Fibroblast of skin of left biceps (primary cell): ENCODE measurements at places on chromosomes 5 and 9.

DNA sequence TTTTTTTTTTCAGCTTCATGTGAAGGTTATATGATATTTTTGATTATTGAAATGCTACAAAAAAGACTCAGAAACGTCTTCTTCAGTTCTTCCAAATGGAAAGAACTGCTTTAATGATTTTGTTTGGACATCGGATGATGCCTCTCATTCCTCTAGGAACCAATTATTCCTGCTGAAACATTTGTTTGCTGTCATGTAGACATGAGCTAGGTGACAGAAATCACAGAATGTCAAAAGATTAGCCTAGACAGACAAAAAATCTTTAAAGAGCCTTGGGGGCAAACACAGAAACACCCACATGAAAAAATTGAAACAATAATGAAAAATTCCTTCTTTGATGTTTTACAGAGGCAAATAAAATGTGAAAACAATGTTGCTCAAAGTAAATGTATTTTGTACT is 244.2 kb upstream of the EDIL3 start:
- DNase-seq: no peak

DNA sequence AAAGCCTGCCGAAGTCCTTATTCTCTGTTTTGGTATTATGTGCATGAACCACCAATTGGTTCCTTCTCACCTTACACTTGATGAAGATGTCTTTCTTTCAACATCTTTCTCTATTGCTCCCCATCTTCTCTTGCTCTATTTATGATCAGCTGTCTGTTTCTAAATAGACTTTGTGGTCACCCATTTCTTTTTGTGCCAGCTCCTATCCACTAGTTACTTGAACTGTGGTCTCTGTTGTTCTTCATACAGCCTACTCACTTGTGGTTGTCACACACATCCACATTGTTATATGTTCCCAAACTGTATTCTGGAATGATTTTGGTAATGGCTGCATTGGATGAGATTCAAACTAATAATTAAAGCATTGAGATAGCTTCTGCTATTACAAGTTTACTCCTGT is 11.4 kb downstream of the VCAN start:
- DNase-seq: no peak

GRCh38 chr9:115884846-115885245 is 268.7 kb upstream of the PAPPA start:
- DNase-seq: no peak

GRCh38 chr9:87836951-87837705 is 45.5 kb upstream of the SPATA31E1 start:
- DNase-seq: no peak

DNA sequence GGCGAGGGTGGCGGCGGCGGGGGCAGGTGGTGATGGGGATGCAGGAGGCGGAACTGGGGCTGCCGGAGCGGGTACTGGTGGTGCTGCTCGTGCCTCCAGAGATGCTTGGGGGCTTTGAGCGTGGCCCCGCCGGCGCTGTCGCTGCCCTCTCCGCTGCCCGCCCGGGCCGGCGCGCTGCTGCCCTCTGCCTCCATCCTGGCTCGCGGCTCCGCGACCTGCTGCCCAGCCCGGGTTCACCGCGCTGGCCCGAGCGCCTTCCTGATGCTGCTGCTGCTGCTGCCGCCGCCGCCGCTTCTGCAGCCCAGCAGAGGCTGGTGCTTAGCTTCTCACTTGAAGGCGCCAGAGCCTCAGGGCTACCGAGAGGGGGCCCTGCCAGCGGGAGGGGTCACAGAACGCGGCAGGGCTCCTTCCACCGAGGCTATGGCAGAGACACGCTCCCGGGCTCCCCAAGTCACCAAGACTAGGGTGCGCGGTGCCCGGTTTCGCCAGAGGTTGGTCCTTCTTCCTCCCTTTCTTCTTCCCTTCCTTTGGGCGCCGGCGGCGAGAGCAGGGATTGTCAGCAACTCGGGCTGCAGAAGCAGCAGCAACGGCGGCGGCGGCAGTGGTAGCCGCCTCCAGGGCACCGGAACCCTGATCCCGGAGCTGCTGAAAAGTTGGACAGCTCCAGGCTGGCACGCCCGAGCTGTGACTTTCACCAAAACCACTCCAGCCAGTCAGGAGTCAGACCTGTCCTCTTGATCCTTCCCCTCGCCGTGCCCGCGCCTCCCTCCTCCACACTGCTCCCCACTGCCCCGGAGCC is at the start of gene PDE4D:
Gene PDE4D, minus strand, starts transcription at position 298 of the 799 bp plus-strand sequence.
- peak; percentile 10 for DNase-seq

GRCh38 chr5:31574772-31575171 is 42.7 kb downstream of the C5orf22 start:
- DNase-seq: no peak

DNA sequence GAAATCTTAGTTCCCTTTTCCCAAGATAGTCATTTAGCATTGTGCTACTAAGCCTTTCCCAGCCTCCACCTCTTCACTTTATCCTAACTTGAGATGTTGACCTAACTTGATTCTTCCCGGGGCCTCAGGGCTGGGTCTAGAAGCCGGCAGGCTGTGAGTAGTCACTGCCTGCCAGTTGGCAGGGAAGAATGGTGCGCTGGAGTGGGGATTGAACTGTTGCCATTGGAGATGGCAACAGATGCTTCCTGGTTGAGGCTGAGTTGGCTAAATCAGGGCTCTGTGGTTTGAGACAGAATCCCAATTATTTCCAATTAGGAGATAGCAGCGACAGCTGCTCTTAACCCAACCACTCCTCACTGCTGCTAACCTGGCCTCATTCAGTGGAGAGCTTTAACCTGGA is 343.1 kb downstream of the BRINP1 start:
- no peak for DNase-seq

DNA sequence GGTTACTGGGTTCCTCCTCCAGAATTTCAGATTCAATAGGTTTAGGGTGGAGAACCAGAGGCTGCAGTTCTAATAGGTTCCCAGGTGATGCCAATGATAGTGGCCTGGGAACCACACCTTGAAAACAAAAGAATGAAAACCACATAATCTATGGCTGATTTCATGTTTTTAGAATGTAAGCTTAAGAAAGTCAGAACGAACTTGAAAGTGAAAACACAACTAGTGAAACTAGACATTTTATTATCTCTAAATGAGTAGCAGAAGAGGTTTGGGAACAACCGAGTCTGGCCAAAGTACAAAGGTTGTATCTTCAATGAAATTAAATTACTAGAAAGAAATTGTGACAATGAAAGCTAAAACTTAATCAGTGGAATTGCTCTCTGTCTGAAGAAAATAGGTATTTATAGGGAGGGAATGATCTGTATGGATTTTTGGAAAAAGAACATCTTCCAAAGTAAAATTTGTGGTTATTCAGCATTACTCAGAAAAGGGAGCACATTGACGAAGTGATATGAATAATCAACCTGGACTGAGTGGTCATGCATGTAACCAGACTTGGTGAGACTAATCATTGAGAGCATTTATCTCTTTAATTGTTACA is 24.9 kb upstream of the CEP120 start:
- no peak for DNase-seq

GRCh38 chr5:54229041-54229780 is 81.2 kb downstream of the ARL15 start:
- DNase-seq: no peak

- no peak for DNase-seq
Measured at GRCh38 chr5:132466433-132467286, 23.9 kb downstream of the IRF1 start.

GRCh38 chr9:85944672-85945071 is 3.7 kb downstream of the NAA35 start:
- DNase-seq: no peak
